Fibroblast of lung (primary cell): ENCODE measurements at places on chromosomes 4 and X. TPM values are rescaled to one million over a fixed set of nuclear protein-coding genes. Genes with fewer than 3 reads are reported as not detected.

The CCDC110 gene
- total RNA-seq: 2.0 and 2.3 TPM in 2 replicates

The TMPRSS11F gene
- not detected in 2 replicates for total RNA-seq

The TMEM255A gene
- total RNA-seq: under 0.01 TPM in 2 replicates

The KLB gene
- not detected in 2 replicates for total RNA-seq

The GABRG1 gene
- not detected in 2 replicates for total RNA-seq

The TRMT44 gene
- total RNA-seq: 12.8 and 14.0 TPM in 2 replicates

The AFM gene
- not detected in 2 replicates for total RNA-seq

The NDST4 gene
- not detected in 2 replicates for total RNA-seq

The EDA gene
- total RNA-seq: 0.17 and 0.26 TPM in 2 replicates

The TNIP3 gene
- total RNA-seq: 0.26 and 0.50 TPM in 2 replicates

The SPIN2A gene
- total RNA-seq: 0.50 and 0.51 TPM in 2 replicates

The FAM184B gene
- under 0.01 TPM in 1 of 2 replicates, not detected in the other for total RNA-seq

The COL4A6 gene
- 3.5 and 7.2 TPM in 2 replicates for total RNA-seq

The CACNA1F gene
- total RNA-seq: 0.17 and 0.26 TPM in 2 replicates
